ENCODE measurements at places on chromosomes 3 and 15. TPM values are rescaled to one million over a fixed set of nuclear protein-coding genes. Genes with fewer than 3 reads are reported as not detected.

The SPINK8 gene
- not detected for total RNA-seq

DNA sequence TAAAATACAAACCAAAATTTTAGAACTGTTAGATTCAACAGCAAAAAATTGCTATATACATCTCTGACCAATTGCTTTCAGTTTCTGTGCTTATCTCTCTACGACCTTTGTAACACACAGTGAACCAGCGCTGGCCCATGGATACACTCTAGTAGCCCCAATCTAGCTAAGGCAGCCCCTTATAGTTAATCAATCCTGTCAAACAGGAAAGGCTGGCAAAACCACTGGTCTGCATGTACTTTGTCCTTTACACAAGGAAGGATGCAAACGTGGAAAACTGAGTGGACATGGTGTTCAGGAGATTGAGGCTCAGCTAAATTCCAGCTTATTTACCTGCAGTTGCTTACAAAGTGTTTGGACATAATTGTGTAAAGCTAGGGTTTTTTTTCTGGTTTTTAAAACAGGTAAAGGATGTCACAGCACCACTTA, 25.9 kb downstream of the ADGRG7 start:
- no peak overlapping the region for H3K27ac ChIP-seq
- H3K36me3 ChIP-seq, result no peaks in the 10 kb centered on the region
- DNase-seq, result no peak
- H3K27me3 ChIP-seq, result no peaks in the 10 kb centered on the region

GRCh38 chr15:73051391-73051806, 864 bp upstream of the NEO1 start:
- H3K27ac ChIP-seq, result peak overlapping the region; percentile 85
- H3K4me1 ChIP-seq, result peaks cover 22% of the 10 kb centered on the region
- H3K27me3 ChIP-seq, result peaks cover 85% of the 10 kb centered on the region
- DNase-seq, result peak; percentile 45

The FRMD5 gene
- 4.4 TPM for total RNA-seq

GRCh38 chr15:54582863-54583643, 604.8 kb downstream of the UNC13C start:
- H3K27me3 ChIP-seq, result no peaks in the 10 kb centered on the region
- DNase-seq, result no peak
- no peak overlapping the region for H3K4me3 ChIP-seq

Measured in left lung (tissue), 14 donors.